ENCODE measurements at places on chromosomes 3 and 15. TPM values are rescaled to one million over a fixed set of nuclear protein-coding genes. Genes with fewer than 3 reads are reported as not detected.

Gene GOLGA8T
- total RNA-seq: 0.66 TPM

Gene PP2D1
- total RNA-seq: not detected

Gene ZNF662
- not detected for total RNA-seq

Gene ECE2
- not detected for total RNA-seq

Gene CCDC12
- total RNA-seq: 52.3 TPM

Gene TUSC7
- total RNA-seq: not detected

Gene LMOD3
- not detected for total RNA-seq

Gene XYLB
- 5.5 TPM for total RNA-seq

Gene TEX55
- total RNA-seq: not detected

Gene OR5K2
- total RNA-seq: not detected

Gene SENP5
- total RNA-seq: 6.5 TPM

Gene TGM5
- total RNA-seq: not detected

Gene TIGIT
- not detected for total RNA-seq

Gene CILP
- total RNA-seq: 0.08 TPM

Gene SMCO1
- total RNA-seq: not detected

Gene FGF7
- not detected for total RNA-seq

Gene CHDH
- 2.6 TPM for total RNA-seq

Gene MKRN3
- 2.8 TPM for total RNA-seq

Gene USP8
- total RNA-seq: 48.9 TPM

Gene FOXB1
- total RNA-seq: not detected

Gene TMEM212
- not detected for total RNA-seq

Gene PPP1R14D
- total RNA-seq: 0.28 TPM

Gene CPA3
- not detected for total RNA-seq

Gene EHD4
- total RNA-seq: 12.0 TPM
